Suprapubic skin (tissue), 4 donors: ENCODE measurements at places on chromosomes 1 and 21.
A peak's percentile ranks its signal among the peaks of the same experiment; 100 is the strongest.

GRCh38 chr1:209612646-209613399, 29.3 kb downstream of the CAMK1G start:
- no peak for DNase-seq

GRCh38 chr1:5967351-5968160, 24.7 kb downstream of the NPHP4 start:
- peak; percentile 60 for DNase-seq

GRCh38 chr1:110627764-110628163, 21.6 kb upstream of the KCNA2 start:
- no peak for DNase-seq

- DNase-seq = no peak
Observed at GRCh38 chr1:217078078-217078690, 355.0 kb upstream of the ESRRG start.

- no peak for DNase-seq
Observed at GRCh38 chr1:15954316-15954715, 21.6 kb downstream of the ZBTB17 start.

GRCh38 chr1:63779338-63780211, 5.8 kb downstream of the ROR1 start:
- DNase-seq = no peak

GRCh38 chr1:28510970-28511440, 5.2 kb downstream of the RCC1 start:
- no peak for DNase-seq

DNA sequence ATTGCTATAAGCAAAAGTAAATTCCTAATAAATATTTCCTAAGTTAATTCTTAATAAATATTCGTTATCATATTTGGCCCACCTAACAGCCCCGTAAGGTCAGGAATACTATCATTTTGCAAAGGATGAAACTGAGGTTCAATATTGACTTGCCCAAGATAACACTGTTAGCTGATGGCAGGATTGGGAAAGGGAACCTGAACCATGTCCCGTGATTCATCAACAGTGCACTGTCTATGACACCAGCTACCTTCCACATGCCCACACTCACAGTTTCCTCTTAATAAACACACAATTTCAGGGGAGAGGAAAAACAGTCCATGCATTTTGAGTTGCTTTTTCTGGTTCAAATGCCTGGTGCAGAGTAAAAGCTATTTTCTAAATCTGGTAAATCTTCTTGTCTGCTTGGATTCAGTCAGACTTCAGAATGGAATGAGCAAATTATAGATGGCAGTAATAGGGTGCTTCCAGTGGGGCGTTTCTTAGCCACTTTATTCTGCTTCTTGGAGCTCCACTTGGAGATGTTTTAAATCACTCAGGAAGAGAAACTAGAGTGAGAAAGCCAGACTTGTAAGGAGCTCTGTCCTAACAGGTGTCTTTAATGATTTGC, 354.6 kb downstream of the PDE4B start:
- no peak for DNase-seq

DNA sequence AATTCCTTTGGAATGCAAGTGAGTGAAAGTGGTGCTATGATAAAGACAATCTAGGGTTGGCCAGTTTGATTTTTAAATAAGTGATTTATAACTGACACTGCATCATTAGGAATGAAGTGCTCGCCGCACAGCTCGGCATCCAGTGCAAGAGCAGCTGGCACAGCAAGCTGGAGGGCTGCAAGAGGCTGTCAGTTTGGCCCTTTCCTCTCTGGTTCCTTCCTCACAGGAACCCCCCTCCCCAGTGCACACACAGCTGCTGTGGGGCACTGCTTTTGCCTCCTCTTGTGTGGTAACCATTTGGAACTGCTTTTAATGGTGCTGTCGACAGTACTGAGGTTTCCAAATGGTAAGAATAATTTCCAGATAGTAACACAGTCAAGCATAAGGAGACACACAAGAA, 10.4 kb upstream of the BCAR3 start:
- DNase-seq = no peak

DNA sequence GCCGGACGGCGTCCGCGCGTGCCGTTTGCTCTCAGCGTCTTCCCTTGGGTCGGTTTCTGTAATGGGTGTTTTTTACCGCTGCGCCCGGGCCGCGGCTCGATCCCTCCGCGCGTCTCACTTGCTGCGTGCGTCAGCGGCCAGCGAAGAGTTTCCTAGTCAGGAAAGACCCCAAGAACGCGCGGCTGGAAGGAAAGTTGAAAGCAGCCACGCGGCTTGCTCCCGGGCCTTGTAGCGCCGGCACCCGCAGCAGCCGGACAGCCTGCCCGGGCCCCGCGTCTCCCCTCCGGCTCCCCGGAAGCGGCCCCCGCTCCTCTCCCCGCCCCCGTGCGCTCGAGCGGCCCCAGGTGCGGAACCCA, 159.8 kb downstream of the RUNX1 start:
- DNase-seq = no peak

- no peak for DNase-seq
Observed at GRCh38 chr1:75632350-75632949, 21.5 kb upstream of the SLC44A5 start.

GRCh38 chr1:101373570-101373969, 136.8 kb downstream of the S1PR1 start:
- no peak for DNase-seq

DNA sequence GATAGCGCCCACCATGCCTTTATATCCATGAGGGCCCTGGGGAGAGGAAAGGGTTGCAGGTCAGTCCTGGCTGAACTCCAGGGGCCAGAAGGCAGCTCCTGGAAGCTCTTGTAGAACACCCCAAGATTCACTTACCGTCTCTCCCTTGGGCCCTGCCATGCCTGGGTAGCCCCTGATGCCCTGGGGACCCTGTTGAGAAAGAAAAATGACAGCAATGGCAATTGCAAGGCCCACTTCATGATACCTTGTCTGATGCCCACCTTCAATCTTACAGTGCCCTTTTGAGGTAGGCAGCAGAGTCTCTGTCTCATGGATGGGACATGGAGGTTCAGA, 7.0 kb downstream of the COL9A2 start:
- no peak for DNase-seq

DNA sequence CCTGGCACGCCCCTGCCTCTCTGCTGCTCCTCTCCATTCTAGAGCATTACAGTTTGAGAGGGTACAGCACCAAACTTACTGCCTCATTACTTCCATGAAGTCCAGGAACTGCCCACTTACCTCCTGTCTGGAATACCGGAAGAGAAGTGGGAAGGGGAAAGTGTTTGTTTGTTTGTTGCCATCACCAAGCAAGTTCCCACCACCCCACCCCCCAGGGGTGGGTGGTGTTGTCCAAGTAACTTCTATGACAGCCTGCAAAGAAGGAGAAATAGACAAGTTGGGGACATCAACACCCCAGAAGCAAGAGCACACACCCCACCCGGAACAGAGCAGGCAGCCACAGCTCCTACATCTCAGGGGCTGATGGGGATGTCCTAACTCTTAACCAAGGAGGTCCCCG, 18.0 kb downstream of the OPTC start:
- no peak for DNase-seq

DNA sequence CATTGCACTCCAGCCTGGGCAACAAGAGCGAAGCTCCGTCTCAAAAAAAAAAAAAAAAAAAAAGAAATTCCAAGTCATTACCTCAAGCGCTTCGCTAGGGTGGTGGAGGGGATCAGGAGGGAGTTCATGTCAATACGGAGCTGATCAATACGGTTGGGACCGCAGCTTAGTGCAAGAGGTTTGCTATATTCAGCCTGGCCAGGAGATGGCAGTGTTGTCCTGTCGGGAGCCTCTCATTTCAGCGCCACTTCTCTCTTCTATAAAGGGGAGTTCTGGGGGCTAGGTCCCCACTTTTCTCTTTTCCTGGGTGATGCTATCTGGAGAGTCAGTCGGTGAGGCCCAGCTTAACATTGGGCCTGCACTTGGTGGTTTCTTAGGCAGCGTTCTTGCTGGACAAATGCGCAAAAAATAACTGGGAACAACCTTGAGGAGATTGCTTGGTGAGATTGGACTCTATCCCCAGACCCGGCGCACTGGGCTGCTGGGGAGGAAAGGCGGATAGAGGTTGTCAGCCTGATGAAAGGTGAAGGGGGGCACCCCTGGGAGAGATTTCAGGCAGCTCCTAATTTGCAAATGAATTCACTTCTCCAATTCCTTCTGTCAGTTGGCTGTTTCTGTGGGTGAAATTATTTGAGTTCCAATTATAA, 40.4 kb downstream of the KIAA0040 start:
- no peak for DNase-seq

- DNase-seq = no peak
Observed at GRCh38 chr1:210687582-210688279, 359.0 kb downstream of the HHAT start.

GRCh38 chr1:5828308-5828935, 163.8 kb downstream of the NPHP4 start:
- DNase-seq = no peak

- DNase-seq = peak; percentile 62
Observed at GRCh38 chr1:121519042-121519755, 334.4 kb downstream of the SRGAP2C start.

DNA sequence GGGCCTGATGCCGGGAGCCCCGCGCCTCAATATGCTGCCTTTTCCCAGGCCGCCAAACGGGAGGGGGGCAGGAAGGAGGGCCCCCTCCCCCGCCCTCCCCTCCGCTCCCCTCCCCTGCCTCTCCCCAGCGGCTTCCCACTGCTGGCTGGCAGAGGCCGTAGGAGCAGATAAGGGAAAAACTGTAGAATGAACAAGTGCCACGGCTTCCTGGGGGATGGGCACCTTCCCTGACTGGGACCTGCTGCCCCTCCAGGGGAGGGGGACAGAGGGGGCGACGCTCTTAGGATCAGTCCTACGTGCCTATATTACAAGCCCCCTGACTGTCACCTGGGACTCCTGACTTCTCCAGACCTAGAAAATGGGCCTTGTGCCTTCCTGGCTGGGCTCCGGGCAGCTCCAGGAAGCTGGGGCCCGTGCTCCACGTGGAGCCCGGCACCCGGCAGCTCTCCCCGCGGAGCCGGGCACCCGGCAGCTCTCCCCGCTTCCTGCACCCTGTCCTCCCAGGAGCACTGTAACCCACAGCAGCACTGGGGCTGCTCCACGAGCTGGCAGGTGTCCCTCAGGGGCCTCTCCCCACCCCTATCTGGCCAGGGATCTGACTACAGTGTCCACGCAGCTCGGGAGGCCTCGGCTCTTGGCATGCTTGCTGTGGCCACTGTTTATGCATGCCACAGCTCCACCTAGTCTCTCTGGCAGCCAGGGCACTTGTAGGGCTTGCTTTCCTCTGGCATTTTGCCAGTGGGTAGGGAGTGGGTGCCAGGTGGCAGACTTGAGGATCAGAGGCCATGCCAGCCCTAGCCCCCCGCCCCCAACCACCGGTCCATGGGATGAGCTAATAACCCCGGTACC, 674 bp upstream of the HES5 start:
- no peak for DNase-seq

- DNase-seq = no peak
Observed at GRCh38 chr1:8063298-8064036, 37.4 kb upstream of the ERRFI1 start.

GRCh38 chr1:36232212-36233095, 8.2 kb downstream of the THRAP3 start:
- no peak for DNase-seq

GRCh38 chr1:115912116-115912515, 64.2 kb upstream of the SLC22A15 start:
- no peak for DNase-seq

DNA sequence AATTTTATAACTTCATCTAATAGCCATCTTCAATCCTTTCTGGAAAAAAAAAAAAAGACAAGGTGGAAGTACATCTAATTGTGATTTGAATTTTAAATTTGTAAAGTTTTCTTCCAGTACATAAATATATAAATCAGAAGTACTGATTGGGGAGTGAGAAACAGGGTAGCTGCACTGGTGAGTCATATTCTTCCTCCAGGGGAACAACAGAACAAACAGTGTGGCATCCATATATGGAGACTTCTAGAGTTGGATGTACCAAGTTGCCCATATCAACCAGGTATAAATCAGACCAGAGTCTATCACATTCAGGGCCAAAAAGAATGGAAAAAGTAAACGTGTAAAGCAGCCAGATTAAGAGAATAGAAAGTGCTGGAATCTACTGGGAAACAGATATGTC, 66.0 kb upstream of the NRIP1 start:
- DNase-seq = no peak

DNA sequence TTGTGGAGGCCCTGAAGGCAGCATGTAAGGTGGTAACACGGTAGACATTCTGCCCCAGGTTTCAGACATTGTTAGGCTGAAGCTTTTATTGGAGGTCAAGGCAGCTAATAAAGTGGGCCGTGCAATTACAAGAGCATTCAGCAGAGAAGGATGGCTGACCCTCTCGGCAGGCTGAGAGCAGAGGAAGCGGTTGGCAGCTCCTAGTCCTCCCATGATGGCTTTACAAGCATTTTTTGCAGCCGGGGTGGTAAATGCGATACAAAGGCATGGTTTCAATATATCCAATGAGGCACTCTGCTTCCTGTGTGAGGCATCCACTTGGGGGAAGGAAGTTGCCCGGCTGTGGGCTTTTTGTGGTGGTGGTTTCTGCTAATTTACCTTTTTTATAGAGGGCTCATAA, 14.6 kb downstream of the KIF26B start:
- DNase-seq = no peak

GRCh38 chr1:231311720-231312431, 25.8 kb downstream of the EXOC8 start:
- no peak for DNase-seq

- DNase-seq = no peak
Observed at GRCh38 chr1:65253800-65254319, 55.5 kb upstream of the DNAJC6 start.

GRCh38 chr1:235434001-235434400, 66.8 kb downstream of the TBCE start:
- no peak for DNase-seq

GRCh38 chr21:28893687-28894086, 99.0 kb downstream of the LTN1 start:
- no peak for DNase-seq
